Activated CD4-positive, alpha-beta T cell treated with anti-CD3 and anti-CD28 coated beads, Interleukin-2, amount 50 U/mL, for 48 hours (primary cell): ENCODE measurements at places on chromosomes 2 and 18.

DNA sequence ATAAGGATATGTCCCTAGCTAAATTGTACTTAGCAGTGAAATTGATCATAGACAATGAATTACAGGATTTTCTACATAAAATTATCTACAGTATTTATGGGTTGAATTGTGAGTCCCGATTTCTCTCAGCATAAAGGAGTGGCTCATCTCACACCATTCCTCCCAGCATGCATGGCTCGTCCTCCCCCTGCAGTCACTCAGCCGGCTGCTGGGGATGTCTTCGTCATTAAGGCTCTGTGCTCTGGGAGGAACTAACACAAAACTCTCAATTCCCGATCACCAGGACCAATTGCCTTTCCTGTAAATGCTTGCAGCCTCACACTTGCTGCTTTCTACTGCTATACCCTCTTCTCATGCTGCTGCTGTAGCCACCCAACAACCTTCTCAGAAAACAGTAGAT, 75.9 kb downstream of the TXNL1 start:
- no peak for DNase-seq

DNA sequence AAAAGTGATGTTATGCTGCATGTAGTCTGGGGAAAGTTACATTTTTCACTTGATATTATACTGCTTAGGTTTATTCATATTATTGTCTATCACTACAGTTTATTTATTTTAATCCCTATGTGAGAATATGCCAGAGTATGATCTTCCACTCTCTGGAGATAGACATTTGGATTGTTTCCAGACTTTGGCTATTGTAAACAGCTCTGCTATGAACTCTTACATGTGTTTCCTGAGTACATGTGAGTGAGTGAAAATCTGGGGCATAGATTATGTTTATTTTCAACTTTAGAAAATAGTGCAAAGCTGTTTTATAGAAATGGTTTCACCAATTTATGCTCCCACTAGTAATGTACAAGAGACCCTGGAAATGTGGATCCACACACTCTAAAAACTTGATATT, 49.0 kb upstream of the EPAS1 start:
- DNase-seq = no peak

DNA sequence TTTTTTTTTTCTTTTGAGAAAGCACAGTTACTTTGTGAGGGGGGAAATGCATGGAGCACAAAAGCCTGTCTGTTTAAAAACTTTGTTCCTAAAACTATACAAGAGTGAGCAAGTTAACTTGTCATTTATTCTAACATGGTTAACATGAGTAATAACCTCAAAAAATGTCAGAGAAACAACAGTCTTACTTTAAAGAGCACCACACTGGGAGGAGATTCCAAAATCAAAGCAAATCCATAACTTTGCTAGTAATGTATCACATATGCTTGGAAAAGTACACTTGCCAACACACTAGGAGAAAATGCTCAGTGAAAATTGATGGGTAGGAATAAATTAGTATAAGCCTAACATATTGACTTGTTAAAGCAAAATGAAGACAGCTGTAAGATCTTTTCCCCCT, 157.1 kb downstream of the PRPF40A start:
- no peak for DNase-seq

DNA sequence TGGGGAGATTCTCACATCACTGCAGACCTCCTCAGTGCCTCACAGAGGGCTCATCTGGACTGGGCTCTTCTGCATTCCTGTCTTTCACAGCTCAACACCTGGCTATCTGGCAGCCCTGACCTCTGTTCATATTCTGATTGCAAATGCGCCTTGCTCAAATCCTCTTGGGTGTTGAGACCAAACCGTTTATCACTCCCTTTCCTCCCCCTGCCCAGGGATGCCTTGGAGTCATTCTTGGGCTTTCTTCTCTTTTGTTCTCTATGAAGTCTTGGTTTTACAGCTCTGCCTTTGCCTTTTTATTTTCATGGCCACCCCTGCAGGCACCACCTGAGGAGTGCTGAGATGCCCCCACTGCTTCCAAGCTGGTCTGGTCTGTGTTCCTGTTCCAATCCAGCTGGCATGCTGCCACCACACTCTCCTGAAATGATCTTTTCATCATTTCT, 26.3 kb downstream of the TUBB6 start:
- DNase-seq = no peak

- no peak for DNase-seq
Observed at GRCh38 chr18:78793313-78794070, 186.1 kb upstream of the SALL3 start.

DNA sequence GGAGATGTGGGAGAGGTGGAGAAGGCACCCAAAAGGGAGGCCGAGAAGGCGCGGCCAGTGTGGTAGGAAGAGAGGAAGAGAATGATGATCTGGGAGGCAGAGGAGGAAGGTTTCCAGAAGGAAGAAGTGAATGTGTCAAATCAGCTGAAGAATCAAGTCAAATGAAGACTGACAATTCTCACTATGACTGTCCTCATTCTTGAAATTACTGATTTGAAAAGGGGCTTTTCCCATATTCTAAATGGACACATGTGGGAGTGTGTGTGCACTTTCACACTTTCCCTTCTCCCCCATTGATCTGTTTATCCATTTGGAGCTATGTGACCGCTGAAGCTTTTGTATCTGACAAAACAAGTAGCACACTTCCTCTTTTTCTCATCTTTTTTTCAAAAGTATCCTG, 6.1 kb downstream of the AFF3 start:
- peak; percentile 16 for DNase-seq

GRCh38 chr2:175855794-175856453, 146.1 kb downstream of the LNPK start:
- no peak for DNase-seq

- no peak for DNase-seq
Observed at GRCh38 chr2:42928161-42928691, 135.8 kb upstream of the HAAO start.

- DNase-seq = no peak
Observed at GRCh38 chr2:62447411-62447810, 58.6 kb downstream of the TMEM17 start.

DNA sequence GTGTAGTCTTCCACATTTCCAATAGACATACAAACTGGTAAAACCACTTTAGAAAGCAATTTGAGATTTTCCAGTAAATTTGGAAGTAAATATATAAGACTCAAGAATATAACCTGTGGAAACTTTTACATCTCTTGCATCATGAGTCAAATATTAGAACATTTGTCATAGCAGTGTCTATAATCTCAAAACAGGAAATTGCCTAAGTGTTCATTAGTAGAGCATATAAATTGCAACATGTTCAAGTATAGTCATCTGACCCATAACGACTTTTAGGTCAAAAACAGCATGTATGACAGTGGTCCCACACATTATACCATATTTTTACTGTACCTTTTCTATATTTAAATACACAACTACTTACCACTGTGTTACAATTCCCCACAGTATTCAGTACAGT, 555.9 kb upstream of the VRK2 start:
- DNase-seq = no peak

DNA sequence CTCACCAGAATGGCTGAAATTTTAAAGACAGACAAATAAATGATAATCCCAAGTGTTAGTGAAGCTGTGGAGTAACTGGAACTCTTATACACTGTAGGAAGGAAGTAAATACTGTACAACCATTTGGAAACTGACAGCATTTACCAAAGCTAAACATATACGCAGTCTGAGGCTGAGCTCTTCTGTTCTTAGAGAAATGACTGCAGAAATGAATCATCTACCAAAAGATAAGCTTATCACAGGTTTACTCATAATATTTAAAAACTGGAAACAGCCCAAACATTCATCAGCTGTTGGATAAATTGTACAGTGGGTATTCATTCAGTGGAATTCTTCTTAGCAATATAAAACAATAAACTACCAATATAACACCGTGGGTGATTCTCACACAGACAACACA, 218.2 kb upstream of the RAB12 start:
- no peak for DNase-seq

- DNase-seq = no peak
Observed at GRCh38 chr2:115976916-115977315, 1534.5 kb downstream of the DPP10 start.

GRCh38 chr2:31108561-31109286, 29.5 kb downstream of the GALNT14 start:
- DNase-seq = no peak

- DNase-seq = no peak
Observed at GRCh38 chr2:67982956-67983355, 79.8 kb downstream of the C1D start.

DNA sequence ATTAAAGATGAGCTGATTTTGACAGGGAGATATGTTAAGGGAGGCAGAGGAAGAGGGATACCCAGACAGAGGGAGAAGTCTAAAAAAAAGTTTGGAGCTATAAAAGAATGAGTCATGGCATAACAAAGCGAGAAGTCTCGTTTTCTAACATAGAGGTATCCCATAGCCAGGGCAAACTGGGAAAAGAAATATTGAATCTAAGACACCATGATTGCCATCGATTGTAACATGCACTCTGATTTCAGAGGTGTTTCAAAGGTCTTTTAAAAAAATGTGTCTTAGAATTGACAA, 110.7 kb downstream of the MDH1 start:
- no peak for DNase-seq

DNA sequence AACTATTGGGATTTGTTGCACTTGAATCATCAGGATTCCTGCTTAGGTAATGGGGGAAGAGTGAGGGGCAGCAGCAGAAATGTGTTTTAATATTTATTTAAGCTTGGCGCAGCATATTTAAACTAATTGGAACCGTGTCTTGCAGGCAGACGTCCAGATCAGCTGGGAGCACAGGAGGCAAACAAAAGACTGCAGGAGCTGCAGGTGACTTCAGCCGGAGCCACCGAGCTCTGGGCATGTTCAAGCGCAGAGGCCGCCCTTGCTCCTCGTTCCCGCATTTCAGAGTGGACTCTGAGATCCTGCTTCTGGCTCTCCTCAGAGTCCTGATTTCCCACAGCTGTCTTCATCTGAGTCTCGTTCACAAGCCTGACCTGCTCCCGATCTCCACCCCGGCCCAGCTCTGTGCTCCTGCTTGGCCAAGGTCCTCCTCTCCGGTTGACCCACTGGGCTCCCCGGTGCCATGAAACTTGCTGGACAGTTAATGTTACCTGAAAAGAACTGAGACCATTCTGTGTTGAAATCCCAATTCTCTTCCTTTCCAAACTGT, 475.5 kb downstream of the SOX11 start:
- DNase-seq = no peak

DNA sequence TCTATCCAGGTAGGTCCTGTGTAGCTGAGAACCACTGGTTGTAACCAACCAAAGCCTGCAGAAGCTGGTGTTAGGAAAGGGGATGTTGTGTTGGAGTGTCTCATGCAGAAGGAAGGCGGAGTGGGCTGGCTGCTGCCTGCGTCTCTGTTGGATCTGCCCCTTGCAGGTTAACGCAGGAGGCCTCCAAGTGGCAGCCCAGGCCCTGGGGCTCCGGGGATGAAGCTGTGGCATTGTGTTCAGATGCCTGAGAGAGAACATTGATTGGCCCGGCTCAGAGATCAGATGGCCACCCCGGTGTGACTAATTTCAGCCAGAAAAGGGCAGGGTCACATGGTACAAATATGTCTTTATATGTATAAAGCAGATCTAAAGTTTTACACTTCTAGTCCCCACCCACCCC, 216.0 kb downstream of the GLI2 start:
- DNase-seq = no peak

GRCh38 chr2:45843136-45843535, 191.7 kb downstream of the PRKCE start:
- DNase-seq = no peak

DNA sequence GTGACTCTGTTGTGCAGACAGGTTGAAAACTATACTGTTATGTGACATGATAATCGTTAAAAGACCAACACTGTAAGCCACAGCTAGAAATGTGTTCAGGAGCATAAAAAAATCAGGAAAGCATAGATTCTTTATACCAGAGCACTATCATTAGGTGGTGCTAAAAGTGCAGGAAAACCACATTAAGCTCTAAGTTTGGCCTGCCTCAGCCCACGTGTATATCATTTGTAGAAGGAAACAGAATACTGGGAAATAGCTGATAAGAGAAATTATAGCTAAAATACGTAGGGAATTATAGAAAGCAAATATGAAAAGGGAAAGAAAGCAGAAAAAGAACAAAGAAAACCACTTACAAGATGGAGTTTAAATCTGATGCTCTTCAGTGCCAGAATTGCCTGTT, 26.5 kb upstream of the C2orf74 start:
- no peak for DNase-seq

- DNase-seq = no peak
Observed at GRCh38 chr2:23606968-23607367, 222.0 kb downstream of the KLHL29 start.

- DNase-seq = no peak
Observed at GRCh38 chr2:55585451-55586080, 31.9 kb downstream of the PPP4R3B start.

- DNase-seq = no peak
Observed at GRCh38 chr18:5195656-5196055, 1.4 kb downstream of the AKAIN1 start.

- no peak for DNase-seq
Observed at GRCh38 chr2:140880573-140880972, 1250.2 kb downstream of the LRP1B start.

GRCh38 chr2:223519471-223519870, 82.7 kb downstream of the SCG2 start:
- no peak for DNase-seq

- no peak for DNase-seq
Observed at GRCh38 chr2:8389431-8390108, 292.3 kb upstream of the ID2 start.
